ENCODE measurements at places on chromosomes 3 and 15.

- no peak for DNase-seq
Measured at GRCh38 chr3:45701172-45701867, 12.1 kb downstream of the SACM1L start.

DNA sequence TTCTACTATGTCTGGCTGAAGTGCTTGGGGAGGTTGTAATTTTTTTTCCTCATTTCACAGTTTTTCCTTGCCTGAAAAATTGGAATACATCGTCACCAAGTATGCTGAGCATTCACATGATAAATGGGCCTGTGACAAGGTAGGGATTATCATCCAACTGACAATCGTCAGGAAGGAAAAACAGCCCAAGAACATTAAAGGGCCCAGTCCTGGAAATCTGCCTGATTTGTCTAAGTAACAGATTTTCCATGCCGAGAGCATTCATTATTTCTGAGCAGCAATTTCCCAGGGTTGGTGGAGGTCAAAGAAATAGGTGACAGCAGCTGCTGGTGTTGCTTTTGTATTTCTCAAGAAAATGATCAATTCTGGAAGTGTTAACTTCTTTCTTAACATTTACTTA is 226.0 kb upstream of the CHRM5 start:
- DNase-seq = no peak

GRCh38 chr15:51079226-51079625 is 15.5 kb downstream of the TNFAIP8L3 start:
- no peak for DNase-seq

GRCh38 chr15:46854564-46854963 is 862.7 kb upstream of the SEMA6D start:
- no peak for DNase-seq

- DNase-seq = no peak
Measured at GRCh38 chr3:114706591-114707232, 412.9 kb downstream of the TIGIT start.

- no peak for DNase-seq
Measured at GRCh38 chr15:87489456-87489855, 767.1 kb downstream of the NTRK3 start.

- no peak for DNase-seq
Measured at GRCh38 chr15:77541421-77542181, 91.1 kb downstream of the LINGO1 start.

GRCh38 chr3:15108869-15109268 is 9.9 kb upstream of the RBSN start:
- no peak for DNase-seq

- DNase-seq = no peak
Measured at GRCh38 chr3:109177908-109178307, 41.4 kb downstream of the C3orf85 start.

- no peak for DNase-seq
Measured at GRCh38 chr3:100516838-100517237, 24.4 kb downstream of the TMEM45A start.

Data from vagina (tissue), 2 donors.